ENCODE measurements at places on chromosomes 16 and 17.

DNA sequence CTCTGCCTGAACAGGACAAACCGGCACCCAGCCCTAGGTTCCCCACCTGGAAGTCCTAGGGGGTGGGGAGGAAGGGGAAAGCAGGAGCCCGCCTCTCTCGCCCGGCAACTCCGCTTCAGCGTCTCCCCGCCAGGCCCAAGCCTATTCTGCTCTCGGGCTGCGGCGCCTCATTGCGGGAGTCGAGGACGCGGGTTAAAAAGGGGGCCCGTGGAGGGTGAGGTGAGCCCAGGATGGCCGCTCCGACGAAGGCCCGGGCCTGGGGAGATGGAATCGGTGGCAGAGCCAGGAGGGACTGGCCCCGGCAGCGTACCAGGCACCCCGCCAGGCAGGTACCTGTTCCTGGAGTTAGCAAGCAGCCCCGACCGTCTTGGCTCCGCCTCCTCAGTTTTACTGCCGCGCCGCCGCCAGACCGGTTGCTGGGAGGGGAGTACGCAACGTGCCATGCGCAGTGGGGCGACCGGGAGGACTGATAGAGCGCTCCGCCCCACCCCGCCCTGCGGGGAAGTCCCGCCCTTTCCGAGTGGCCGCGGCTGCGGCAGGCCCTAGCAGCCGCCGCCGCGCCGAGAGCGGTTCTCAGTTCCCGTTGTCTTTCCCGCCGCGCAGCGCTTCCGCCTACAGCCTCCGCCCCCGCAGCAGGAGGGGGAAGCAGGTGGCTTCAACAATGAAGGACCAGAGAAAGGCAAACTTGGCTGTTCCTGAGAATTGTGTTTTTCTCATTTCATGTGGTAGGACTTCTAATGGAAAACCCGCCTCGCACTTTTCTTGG, at the start of gene STRADA:
Gene STRADA (minus strand): TSS at position 392 of the 766 bp plus-strand sequence. CDS start 13,430 bp downstream, outside the sequence.
- DNase-seq: peak; percentile 98

DNA sequence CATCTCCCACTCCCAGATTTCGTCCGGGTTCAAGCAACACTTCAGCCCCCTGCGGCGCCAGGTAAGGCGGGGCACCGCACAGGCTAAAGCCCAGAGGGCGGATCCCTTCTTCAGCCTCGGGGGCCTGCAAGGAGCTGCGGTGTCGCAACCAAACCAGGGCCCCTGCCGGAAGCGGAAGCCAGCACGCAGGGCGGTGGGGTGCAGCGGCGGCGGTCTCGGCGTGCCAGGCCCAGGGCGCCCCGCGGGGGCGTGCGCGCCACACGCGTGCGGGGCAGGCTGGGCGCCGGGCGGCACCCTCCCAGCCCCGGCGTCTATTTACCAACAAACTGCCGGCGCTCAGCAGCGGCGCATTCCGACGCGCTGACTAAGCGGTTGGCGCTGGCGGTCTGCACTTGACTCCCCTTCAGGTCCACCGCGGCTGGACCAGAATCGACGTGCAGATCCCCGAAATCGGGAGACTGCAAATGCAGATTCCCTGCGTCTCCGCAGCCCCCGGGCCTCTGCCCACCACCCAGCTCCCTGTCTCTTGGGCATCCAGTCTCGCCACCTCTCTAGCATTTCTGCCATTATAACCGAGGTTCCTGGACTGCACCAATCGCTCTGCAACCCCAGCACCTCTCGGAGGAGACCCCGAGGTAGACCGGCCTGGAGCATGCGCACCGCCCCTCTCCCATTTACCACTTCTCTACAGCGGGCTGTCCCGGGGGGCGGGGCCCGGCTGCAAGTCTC, 421 bp upstream of the DLX4 start:
- no peak for DNase-seq

GRCh38 chr16:84413244-84414004, 45.1 kb downstream of the ATP2C2 start:
- no peak for DNase-seq

GRCh38 chr17:50337956-50338355, 8.0 kb upstream of the XYLT2 start:
- DNase-seq: no peak

DNA sequence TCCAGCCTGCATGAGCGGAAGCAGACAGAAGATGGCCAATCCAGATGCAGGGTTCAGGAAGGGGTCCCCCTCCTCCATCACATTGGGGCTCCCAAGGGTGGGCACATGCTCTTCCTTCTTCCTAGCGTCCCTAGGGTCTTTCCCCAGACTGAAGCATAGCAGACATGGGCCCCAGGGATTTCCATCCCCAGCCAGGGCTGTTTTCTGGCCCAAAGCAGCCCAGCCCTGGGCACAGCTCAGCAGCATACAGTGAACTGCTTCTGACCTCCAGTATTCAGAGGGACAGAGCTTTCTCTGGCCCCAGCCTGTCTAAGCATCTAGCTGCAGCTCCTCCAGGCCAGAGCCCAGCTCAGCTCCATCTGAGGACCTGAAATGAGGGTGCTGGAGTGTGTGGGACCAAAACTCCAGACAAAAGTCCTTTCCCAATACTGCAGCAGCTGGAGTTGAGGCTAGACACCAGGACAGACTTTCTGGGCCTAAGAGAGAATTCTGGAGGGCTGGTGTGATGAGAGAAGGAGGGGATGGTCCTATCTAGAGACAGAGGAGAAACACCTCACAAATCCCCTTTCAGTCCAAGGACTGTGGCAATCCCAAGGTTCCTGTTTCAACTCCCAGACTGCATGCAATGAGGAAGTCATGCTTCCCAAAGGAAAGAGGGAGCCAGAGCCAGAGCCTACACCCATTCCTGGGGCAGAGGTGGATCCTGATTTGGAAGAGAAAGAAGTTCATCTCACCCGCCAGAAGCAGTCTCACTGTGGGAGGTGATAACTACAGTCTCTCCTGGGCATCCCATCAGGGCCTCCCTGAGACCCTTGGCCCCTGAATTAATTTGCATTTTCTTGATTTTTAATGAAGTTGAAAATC, 4.5 kb upstream of the FOXN1 start:
- no peak for DNase-seq

DNA sequence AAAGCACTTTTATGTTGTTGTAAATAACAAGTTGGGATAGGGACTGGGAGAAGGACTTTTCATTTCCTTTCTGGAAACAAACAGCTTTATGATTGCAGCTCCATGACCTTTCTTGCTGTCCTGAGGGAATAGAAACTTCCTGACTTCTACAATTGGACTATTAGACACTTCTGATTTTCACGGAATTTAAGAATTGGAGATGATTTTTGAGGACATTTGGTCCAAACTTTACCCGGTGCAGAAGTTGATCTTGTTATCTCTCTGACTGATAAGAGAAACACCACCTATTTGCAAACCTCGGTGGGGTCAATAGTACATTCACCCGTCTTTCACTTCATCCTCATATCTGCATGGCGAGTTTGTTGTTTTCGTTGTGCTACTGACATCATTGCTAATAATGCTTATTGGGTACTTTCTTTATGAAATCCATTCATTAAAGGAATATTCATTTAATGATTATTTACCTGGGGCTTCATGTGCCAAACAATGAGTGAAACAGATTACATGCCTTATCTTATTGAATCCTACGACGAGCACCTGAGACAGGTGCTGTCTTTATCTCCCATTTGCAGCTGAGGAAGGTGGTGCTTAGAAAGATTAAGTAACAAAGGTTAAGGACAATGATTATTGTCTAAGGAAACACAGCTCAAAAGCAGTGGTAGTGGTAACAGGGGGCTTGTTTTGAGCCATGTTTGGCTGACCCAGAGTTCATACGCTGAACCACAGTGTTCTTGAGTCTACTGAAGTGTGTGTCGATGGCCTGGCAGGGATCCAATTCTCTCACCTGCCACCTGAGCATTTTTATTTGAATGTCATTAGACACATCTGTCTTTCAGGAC, 176.9 kb upstream of the FAM20A start:
- DNase-seq: no peak

GRCh38 chr17:41518789-41519449, at the start of gene KRT15:
KRT15 (minus strand) TSS chr17:41518890; CDS start chr17:41518827, 63 bp downstream.
- DNase-seq: no peak

GRCh38 chr17:64332502-64332901, 58.2 kb downstream of the PECAM1 start:
- no peak for DNase-seq

- DNase-seq: peak; percentile 1
Measured at GRCh38 chr17:80367503-80367902, 47.5 kb upstream of the ENDOV start.

DNA sequence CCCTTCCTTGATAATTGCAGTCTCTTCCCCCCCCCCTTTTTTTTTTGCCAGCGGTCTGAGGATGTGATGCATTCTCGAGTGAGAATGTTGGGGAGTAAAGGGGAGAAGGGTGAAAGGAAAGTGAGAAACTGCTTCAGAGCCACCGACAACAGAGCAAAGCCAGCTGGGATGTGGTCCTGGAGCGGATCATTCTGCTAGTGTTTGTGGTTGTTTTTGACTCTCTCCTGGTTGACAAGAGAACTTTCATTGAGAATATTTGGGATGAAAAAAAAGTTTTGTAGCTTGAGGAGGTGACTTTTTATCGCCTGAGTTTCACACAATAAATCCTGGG, 1.3 kb downstream of the NF1 start:
- DNase-seq: no peak

- DNase-seq: no peak
Measured at GRCh38 chr16:68700831-68701230, 36.3 kb upstream of the CDH1 start.

DNA sequence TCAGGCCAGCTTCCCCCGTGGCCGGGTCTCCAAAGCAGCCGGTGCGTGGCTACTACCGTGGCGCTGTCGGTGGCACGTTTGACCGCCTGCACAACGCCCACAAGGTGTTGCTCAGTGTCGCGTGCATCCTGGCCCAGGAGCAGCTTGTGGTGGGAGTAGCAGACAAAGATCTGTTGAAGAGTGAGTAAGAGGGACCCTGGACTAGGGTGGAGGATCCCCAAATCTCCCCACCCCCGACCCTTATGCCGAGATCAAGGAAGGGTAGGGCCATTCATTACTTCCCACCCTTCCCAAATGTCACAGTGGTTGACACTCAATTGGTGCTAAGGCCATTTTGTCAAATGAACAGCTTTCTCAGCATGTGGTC, 1.2 kb downstream of the COASY start:
- no peak for DNase-seq

DNA sequence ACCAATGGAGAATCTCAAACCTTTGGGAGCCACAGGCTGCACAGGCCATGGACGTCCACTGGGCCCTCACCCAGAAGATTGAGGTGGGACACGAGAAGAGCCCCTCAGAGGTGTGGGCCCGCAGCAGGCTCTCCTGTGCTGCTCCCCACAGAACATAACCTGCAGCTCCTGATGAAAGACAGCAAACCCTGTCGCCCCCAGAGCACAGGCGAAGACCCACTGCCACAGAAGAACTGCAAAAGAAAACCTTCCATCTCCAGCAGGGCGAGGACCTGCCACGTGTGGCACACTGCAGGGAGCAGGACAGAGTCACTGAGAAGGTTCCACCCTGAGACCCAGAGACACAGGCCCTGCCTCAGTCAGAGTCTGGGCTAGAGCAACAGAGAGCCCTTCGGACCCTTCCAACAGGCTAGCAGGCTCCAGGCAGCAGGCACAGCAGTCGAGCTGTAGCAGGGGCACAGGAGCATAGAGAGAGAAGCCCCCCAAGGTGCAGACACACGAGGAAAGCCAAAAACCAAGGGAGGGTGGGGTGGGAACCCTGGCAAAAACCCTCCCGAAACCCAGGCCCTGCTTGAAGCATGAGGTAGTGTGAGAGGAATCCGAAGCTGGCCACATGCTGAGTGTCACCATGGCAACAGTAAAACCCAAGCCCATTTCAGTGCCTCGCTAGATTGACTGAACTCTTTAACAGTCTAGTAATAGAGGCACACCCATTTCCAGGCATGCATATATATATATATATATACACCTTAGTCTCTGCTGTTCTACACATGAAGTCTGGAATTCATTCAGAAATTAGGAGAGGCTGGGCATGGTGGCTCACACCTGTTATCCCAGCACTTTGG, 60.0 kb upstream of the CHMP6 start:
- no peak for DNase-seq

DNA sequence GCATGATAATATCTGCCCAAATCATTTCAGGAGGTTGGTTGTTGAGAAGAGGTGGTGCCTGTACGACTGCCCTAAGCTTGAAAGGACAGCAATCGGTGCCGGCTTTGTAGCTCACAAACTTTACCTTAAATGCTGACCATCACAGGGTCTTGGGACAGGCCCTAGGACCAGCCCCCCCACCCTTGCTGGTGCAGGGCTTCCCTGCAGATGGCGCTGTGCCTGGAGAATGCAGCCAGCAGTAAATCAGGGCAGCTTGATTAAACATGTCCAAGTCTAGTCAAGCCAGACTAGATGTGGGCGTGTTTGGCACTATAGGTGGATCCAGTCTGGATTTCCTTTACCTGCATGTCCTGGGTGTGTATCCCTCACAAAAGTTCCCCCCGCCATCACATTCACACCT, 135.5 kb upstream of the CRHR1 start:
- DNase-seq: no peak

DNA sequence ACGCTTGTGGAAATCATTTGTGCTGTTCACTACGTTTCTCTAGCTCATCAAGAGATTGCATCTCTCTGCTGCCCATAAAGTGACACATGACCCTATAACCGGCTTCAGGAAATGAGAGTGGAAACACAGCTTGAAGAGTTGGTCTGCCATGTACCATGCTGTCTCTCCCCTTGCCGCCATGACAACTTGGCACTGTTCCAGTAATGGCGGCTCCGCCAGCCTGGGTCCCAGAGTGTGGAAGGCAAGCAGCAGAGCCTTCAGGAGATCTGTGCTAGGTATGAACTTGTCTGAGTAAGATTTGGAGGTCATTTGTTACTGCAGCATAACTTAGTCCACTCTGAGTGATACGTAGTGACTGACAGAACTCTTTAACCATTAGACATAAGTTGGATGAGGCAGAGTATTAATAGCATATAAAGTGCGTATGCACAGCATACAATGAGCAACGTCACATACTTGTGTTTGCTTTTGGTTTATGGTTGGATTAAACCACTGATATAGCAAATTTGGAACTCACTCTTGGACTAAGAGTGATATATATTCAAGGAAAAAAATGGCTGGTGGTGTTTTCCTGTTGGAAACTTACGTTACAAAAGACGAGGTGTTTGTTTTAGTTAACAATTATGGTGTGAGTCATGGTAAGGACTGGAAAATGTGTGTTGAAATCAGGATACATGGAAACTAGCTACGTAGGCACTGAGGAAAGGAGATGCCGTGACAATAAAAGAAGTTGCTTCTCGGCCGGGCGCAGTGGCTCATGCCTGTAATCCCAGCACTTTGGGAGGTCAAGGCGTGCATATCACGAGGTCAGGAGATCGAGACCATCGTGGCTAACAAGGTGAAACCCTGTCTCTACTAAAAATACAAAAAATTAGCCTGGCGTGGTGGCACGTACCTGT, 24.4 kb upstream of the PMP22 start:
- DNase-seq: no peak

- no peak for DNase-seq
Measured at GRCh38 chr17:6576038-6576785, 19.9 kb upstream of the PITPNM3 start.

All from tibial artery (tissue), 4 donors.